GM12892 (cell line): ENCODE measurements at places on chromosomes 1 and 21.

DNA sequence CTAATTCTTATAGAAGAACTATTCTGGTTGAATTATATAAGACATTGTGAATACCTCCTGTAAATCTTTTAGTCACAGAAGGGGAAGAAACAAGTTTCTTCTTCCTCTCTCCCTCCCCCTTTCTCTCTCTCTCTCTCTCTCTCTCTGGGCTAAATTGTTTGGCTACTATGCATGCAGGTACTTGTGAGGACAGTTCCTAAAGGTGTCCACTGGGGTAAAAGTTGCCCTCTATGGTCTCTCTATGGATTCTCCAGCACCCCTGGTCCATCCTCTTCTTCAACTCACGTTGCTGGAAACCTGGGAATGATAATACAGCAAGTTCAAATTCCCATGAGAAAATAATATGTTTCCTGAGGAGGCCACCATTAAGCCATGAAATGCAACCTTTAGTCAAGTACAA lies 5.8 kb downstream of the OR6K3 start:
- DNase-seq: no peak

GRCh38 chr1:119895102-119895501 lies 1.2 kb downstream of the ADAM30 start:
- no peak for DNase-seq

- DNase-seq: no peak
Measured at GRCh38 chr1:8122477-8123407, 96.6 kb upstream of the ERRFI1 start.

DNA sequence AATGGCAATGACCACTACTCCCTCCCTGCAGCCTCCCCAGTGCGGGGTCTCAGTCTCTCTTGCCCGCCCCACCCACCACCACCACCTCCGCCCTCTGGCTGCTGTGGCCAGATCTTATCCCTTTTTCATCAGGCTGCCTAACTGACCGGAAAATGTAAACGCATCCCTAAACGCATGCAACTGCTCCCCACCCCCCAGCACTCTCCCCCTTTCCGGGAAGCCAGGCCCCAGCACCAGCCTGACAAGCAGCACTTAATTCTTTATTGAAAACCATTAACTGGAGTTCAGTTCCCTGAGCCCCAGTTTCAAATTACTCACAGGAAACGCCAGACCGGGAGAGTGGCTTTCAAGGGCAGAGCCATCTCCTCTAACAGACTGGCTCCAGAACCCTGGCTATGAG lies 147.7 kb downstream of the DMRTA2 start:
- no peak for DNase-seq

DNA sequence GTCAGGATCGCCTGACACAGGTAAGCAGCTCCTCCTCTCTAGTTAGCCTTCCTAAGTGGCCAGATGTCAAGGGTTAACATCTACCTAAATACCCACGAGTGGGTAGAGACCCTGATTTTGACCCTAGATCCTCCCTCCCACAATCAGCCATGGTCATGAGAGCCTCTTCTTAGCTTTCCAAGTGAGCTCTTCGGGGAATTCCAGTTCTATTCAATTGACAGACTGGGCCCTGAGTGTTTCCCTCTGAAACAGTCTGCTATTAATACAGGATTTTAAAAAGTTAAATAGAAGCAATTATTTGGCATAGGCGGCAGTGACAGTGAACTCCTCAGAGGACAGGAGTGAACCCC lies 28.1 kb downstream of the C2CD2 start:
- DNase-seq: no peak

- no peak for DNase-seq
Measured at GRCh38 chr1:247966532-247967204, 1.6 kb downstream of the OR2AK2 start.

DNA sequence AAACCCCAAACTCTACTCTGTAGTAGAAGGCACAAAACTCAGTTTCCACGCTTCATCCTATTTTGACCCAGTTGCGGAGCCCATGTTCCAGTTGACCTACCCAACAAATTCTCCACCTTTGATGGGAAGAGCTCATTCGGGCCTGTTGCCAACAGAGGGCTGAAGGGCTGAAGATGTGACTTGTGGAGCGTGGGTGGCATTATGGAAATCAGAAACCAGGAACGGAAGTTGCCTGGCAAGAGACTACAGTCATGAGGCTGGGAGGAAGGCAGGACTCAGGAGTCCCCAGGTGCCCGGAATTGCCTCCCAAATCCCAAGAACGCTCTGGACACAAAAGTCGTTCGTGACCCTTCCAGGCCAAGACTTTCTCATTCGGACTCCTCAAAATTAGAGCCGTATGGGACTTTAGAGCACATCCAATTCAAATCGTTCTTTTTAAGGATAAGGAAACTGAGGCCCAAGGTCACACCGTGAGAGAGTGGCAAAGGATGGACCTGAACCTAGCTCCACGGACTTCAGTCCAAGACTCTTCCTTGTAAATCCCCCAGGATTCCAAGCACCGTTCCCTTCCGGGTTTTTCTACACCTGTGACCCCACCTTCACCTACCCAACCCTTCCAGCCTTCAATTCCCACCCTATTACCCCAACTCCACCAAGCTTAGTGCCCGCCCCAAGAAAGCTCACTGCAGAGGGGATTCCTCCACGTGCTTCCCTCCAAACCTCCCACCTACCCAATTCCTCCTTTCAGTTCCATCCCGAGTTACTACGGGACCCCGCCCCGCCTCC lies 739 bp downstream of the SMG5 start:
- DNase-seq: no peak

- DNase-seq: no peak
Measured at GRCh38 chr1:151282883-151283725, 1.0 kb downstream of the ZNF687 start.
